ENCODE measurements at places on chromosomes 7 and 10. TPM values are rescaled to one million over a fixed set of nuclear protein-coding genes. Genes with fewer than 3 reads are reported as not detected.

- DNase-seq = no peak
Observed at GRCh38 chr10:61279400-61279799, 173.8 kb downstream of the TMEM26 start.

- DNase-seq = no peak
Observed at GRCh38 chr7:114298011-114298410, 116.6 kb upstream of the FOXP2 start.

DNA sequence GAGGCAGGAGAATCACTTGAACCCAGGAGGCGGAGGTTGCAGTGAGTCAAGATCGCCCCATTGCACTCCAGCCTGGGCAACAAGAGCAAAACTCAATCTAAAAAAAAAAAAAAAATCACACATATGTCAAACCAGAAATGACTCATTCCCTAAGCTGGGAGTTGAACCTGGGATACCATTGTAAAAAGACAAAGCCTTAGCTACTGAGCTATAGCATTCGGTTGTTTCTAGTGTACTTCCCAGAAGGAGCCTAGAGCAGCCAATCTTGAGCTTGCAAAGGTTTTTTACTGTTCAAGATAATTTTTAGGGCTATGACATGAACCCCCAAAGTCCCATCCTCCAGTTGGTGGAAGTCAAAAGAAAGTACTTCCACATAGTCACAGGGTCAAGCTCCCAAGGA, 87.9 kb downstream of the ZNF467 start:
- DNase-seq = no peak

GRCh38 chr10:101000127-101000914, 713 bp downstream of the LZTS2 start:
- DNase-seq = peak; percentile 62

DNA sequence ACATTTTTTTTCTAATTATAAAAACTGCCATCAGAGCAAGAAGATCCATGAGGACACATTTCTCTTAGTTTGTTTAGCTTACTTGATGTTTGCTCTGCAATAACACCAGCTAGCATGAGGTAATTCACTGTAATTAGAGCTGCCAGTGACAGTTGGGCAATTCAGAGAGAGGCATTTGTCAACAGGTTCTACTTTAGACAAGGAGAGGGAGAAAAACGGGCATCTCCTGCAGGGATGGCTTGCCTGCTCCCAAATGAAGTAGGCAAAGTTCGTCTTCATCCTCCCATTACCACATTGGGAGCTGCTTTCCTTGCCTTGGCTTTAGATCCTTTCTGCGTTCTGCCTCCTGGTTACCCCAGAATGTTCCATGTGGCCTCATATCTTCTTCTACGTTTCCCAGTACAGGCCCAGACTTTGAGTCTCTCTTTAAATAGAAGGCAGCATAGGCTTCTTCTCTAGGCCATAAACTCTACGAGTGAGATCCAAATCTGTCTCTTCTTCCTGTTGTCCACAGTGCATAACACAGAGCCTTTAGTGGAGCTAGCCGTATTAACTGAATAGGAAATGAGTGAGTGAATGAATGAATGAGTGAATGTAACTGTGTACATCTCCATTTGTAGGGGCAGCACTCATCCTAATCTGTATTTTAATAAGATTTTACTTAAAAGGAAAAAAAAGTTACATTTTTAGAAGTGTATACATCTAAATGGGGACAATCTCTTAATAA, 21.2 kb downstream of the ASB15 start:
- DNase-seq = no peak

DNA sequence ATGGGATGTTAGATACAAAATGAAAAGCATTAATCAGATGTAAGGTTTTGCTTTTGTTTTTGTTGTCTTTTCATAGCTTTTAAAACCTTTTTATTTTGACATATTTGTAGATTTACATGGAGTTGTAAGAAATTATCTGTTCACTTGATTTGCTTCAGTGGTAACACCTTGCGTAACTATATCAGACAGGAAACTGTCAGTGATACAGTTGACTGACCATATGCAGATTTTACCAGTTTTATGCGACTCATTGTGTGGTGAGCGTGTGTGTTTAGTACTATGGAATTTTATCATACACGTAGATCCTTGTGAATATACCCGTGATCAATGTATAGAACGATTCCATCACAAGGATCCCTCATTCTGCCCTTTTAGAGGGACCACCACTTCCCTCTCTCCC, 701.4 kb downstream of the SUGCT start:
- no peak for DNase-seq

GRCh38 chr10:24344279-24344678, 135.3 kb downstream of the KIAA1217 start:
- DNase-seq = no peak

The GARIN1A gene
- total RNA-seq = not detected

The AGMO gene
- total RNA-seq = 0.42 TPM

The STX1A gene
- total RNA-seq = 19.8 TPM

Data from GM23338 (cell line).